ENCODE measurements at places on chromosomes 12 and 14.
A peak's percentile ranks its signal among the peaks of the same experiment; 100 is the strongest.

GRCh38 chr14:65320661-65321308 is 91.7 kb upstream of the FUT8 start:
- no peak for DNase-seq

DNA sequence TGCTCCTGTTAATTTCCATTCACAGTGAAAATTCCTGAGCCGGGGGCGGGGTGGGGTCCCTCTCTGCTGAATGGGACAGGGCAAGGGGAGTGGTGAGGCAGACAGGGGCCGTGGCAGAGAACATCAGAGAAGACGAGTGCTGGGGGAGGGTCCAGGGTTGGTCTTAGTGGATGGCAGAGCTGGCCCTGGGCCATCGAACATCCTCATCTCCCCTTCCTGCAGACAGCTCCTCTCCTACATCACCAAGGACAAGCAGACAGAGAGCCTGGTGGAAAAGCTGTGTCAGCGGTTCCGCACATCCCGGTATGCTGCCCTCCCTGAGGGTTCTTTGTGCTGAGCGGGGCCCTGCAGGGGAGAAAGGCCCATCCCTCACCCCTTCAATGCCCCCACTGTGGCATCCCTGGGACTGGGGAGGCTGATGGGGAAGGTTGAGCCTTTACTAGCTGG is 5.0 kb upstream of the GAPDH start:
- no peak for DNase-seq

- DNase-seq, result no peak
Measured at GRCh38 chr12:80413462-80413861, 30.6 kb upstream of the PTPRQ start.

GRCh38 chr12:94545935-94546771 is 86.5 kb upstream of the CEP83 start:
- peak; percentile 28 for DNase-seq

- DNase-seq, result no peak
Measured at GRCh38 chr14:26794731-26795130, 196.9 kb upstream of the NOVA1 start.

Measured in NCI-H2081 (cell line).